ENCODE measurements at places on chromosomes 7 and 10.

- no peak for DNase-seq
These were observed 3.8 kb upstream of the ALDH18A1 start for GRCh38 chr10:95660283-95660682.

DNA sequence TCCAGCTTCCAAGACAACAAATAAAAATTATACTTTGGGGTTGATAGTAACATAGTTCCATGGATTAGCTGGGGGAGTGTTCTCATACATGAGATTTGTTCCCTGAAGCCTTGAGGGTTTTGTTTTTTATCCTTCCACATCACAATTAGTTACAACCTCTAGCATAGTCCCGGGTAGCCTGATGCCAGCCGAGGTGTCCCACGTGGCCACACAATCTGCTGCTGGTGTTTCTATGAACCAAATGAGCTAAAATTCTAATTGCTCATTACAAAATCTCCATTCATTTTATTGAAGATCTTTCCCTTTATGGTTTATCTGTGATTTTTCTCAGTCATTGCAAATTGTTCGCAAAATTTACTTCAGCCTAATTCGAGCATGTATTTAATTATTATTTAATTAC is 84.7 kb downstream of the CACNA2D1 start:
- no peak for DNase-seq

DNA sequence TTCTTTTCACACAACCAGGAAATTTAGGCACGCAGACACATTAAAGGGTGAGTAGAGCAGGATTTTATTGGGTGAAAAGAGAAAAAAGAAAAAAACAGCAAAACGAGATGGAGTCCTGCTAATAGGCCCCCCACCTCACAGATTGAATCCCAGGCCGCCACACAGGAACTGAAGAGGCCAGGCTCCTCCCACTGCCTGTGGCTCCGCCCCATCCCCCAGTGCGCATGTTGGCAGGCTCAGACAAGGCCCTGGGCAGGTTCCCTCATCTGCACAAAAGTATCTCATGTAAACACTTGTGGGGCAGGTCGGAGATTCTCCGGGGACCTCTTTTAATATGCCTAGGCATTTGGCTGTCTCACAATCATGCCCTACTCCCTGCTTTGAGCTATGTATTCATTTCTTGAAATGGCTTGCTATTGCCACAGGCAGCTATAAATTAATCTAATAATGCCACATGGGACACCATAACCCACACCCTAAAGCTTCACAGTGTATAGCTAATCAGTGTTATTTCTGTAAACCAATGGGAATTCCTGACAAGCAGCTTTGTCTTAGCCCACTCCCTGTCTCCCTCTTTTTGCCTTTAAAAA is 76.2 kb upstream of the KIF5B start:
- no peak for DNase-seq

DNA sequence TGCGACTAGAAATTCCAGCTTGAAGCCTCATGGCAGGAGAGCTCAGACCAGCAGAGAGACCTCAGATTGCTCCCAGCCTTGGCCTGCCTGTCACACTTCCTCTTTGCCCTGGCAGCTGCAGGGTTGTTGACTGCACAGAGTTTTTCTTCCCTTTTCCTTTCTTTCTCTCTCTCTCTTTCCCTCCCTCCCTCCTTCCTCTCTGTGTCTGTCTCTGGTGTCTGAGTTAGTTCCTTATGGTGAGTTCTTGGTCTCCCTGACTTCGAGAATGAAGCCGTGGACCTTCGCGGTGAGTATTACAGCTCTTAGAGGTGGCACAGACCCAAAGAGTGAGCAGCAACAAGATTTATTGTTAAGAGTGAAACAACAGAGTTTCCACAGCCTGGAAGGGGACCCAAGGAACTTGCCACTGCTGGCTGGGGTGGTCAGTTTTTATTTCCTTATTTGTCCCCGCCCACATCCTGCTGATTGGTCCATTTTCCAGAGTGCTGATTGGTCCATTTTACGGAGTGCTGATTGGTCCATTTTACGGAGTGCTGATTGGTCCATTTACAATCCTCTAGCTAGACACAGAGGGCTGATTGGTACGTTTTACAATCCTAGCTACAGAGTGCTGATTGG is 266.3 kb downstream of the RPS24 start:
- no peak for DNase-seq

- no peak for DNase-seq
These were observed 317.4 kb downstream of the EXOC4 start for GRCh38 chr7:133570321-133570720.

GRCh38 chr10:23702977-23703414 is 264.1 kb downstream of the OTUD1 start:
- peak; percentile 56 for DNase-seq

DNA sequence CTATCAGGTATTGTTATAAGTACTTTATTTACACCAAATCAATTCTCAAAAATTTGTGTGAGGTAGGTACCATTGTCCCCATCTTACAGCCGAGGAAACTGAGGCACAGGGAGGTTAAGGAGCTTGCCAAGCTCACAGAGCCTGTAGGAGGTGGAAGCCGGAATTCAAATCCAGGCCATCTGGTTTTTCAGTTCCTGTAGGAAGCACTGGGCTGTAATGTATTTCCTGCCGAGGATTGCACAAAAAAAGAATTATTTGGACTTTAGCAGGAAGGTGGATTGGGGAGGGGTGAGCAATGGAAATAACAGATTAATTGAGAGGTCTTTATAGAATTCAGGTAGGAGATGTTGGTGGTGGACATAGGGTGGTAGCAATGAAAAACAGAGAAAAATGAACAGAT is 315.3 kb upstream of the AUTS2 start:
- no peak for DNase-seq

- DNase-seq = peak; percentile 66
These were observed 90.9 kb downstream of the NEURL1 start for GRCh38 chr10:103584216-103585010.

GRCh38 chr7:132359743-132360142 is 216.5 kb downstream of the PLXNA4 start:
- no peak for DNase-seq

DNA sequence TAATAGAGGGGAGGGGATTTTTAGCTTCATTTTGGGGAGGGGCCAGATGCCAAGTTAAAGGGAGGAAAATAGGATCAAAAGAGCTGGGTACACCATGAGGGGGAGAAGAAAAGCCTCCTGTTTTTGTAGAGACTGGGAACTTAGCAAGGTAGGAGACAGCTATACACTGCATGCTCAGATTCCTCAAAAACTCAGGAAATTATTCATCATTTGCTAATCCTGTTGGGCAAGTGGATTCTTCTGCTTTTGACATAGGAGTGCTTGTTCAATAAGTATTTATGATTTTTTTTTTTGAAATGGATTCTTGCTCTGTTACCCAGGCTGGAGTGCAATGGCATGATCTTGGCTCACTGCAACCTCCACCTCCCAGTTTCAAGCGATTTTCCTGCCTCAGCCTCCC is 73.4 kb downstream of the LYZL2 start:
- DNase-seq = no peak

GRCh38 chr7:128450409-128450808 is 5.3 kb upstream of the HILPDA start:
- no peak for DNase-seq

GRCh38 chr7:128417071-128417470 is 7.3 kb upstream of the IMPDH1 start:
- DNase-seq = no peak

GRCh38 chr10:57973451-57973850 is 294.2 kb downstream of the IPMK start:
- DNase-seq = no peak

- peak; percentile 46 for DNase-seq
These were observed at the start of gene SAMD9 for GRCh38 chr7:93117852-93118530. Gene SAMD9 (minus strand): TSS chr7:93117979. CDS start chr7:93106097, 11,882 bp downstream.

DNA sequence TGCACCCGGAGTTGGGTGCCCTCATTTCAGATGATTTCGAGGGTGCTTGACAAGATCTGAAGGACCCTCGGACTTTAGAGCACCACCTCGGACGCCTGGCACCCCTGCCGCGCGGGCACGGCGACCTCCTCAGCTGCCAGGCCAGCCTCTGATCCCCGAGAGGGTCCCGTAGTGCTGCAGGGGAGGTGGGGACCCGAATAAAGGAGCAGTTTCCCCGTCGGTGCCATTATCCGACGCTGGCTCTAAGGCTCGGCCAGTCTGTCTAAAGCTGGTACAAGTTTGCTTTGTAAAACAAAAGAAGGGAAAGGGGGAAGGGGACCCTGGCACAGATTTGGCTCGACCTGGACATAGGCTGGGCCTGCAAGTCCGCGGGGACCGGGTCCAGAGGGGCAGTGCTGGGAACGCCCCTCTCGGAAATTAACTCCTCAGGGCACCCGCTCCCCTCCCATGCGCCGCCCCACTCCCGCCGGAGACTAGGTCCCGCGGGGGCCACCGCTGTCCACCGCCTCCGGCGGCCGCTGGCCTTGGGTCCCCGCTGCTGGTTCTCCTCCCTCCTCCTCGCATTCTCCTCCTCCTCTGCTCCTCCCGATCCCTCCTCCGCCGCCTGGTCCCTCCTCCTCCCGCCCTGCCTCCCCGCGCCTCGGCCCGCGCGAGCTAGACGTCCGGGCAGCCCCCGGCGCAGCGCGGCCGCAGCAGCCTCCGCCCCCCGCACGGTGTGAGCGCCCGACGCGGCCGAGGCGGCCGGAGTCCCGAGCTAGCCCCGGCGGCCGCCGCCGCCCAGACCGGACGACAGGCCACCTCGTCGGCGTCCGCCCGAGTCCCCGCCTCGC is at the start of gene EGFR:
EGFR (plus strand) TSS at position 657 of the 830 bp plus-strand sequence. CDS start 261 bp downstream, outside the sequence.
- DNase-seq = no peak

DNA sequence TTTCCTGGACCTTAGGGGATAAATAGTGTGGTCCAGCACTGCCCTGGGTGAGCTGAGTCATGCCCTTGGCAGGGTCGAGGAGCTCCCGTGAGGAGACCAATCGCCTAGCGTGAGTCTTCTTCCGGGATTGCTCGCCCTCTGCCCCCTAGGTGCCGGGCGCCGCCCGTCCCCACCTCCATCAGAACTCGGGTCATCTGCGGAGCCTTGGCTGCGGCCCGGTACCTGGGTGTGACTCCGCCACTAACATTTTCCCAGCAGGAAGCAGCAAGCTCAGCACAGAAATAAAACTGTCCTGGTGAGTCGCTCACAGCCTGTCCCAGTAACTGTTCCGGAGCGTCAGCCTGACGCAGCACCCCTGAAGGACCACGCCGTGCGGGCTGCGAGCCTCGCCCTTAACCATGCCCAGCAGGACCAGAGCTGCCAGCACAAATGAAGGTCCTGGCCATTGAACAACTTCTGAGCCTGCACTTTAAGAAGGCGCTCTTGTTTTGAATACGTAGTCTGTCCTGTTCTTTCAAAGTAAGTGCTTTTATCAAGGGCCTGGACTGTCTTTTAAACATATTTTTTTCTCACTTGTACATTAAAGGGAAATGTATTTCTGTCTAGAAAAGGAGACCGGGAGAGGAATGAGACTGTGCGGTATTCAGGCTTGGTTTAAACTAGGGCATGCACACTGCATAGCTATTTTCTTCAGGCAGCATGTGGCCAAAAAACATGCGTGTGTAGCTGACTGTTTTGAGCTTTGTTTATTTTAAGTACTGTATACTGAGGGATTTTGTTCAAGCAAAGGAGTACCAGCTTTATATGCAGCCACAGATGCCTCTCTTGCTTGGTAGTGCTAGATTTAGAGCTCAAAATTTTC is 136.7 kb downstream of the HECW1 start:
- DNase-seq = no peak

GRCh38 chr7:5689118-5689517 is 92.3 kb downstream of the RNF216 start:
- peak; percentile 56 for DNase-seq

GRCh38 chr7:26153823-26154783 is 2.1 kb downstream of the NFE2L3 start:
- DNase-seq = peak; percentile 53

GRCh38 chr7:140654661-140655060 is 14.0 kb upstream of the DENND2A start:
- DNase-seq = no peak

GRCh38 chr7:88835147-88835728 is 39.7 kb upstream of the TEX47 start:
- no peak for DNase-seq

- DNase-seq = no peak
These were observed 164.0 kb downstream of the SH2D4B start for GRCh38 chr10:80701706-80702105.
